AG08395 (cell line): ENCODE measurements at places on chromosomes 4 and X.
A peak's percentile ranks its signal among the peaks of the same experiment; 100 is the strongest.

DNA sequence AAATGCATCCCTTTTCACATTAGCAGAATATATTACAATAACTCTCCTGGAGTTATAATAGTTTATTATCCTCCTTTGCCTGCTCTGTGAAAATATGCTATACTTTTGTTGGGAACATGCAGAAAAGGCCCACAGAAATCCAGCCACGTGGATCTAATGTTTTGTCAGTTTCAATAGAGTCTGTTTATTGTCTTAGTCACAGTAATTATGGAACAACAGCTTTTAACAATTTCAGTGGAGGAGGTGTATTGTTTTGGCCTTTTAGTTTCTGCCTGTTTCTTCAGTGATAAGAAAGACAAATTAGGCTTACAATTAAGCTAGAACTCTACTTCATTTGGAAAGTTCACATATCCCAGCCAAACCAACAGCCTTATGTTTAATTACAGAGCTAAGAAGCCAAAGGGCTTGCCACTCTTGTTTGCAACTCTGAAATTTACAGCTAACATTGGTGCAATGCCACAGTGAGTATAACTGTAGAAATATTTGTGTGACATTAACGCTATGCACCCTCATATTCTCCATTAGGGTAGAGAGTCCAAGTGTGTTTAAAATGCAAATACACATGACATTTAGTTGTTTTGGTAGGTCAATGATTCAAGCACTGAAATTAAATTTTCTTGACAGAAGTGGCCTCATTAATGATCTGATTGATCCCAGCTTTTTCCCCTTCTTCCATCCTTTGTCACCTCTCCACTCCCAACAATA is 175.8 kb downstream of the USP46 start:
- no peak for DNase-seq

- DNase-seq: no peak
Observed at GRCh38 chr4:55075823-55076716, 49.3 kb downstream of the KDR start.

DNA sequence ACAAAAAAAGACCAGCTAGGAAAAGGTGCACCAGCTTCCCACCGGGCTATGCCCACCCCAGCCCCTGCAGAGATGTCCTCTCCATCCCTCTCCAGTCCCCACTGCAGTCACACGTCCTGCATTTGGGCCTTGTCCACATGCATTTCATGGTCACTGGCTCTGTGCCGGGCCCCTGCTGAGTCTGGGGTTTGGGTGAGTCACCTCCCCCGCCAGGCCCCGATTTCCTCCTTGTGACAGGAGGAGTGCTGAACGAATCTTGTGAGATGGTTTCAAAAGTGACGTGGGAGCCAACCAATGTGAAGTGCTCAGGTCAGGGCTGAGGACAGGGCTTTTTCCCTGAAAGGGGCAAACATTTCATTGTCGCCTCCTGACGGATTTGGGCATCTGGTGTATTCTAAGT is 7.1 kb downstream of the CPZ start:
- DNase-seq: peak; percentile 87

- DNase-seq: no peak
Observed at GRCh38 chrX:32825009-32825408, 386.3 kb downstream of the DMD start.

GRCh38 chrX:135632353-135632752 is 81.1 kb upstream of the CT45A1 start:
- DNase-seq: no peak

DNA sequence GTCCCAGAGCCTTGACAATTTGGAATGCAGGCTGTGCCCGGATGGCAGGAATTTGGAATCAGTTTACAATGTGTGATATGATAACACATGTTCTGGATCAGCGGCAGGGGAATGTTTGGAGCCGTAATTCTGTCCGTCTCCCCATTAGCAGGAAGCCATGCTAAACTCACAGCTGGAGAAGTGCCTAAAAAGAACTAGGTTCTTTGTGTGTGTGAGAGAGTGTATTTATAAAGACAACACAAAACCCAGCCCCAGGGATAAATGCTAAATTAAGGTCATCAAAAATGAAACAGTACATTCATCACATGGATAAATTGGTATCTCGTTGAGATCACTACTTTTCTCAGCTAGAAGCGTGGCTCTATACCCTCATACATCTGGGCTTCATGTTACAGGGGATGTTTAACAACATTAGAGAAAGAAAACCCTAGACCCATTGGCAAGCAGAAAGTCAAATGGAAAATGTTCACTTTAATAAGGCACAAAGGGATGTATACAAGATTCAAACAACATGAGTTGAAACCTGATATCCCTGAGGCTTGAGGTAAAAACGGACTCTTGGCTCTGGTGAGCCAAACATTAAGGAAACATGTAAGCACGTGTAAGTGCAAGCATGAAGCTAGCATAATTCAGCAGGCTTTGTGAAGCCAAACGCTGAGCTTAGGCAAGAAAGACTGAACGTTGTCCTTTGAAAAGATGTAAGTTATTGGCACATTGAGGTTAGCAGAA is 18.0 kb upstream of the TMEM131L start:
- DNase-seq: no peak

- DNase-seq: no peak
Observed at GRCh38 chr4:76316131-76316530, 9.6 kb downstream of the STBD1 start.
